ENCODE measurements at places on chromosomes 3 and 15.

GRCh38 chr3:111210003-111210711 lies 138.5 kb downstream of the NECTIN3 start:
- DNase-seq, result no peak

GRCh38 chr3:120093119-120093910 lies 932 bp downstream of the GSK3B start:
- peak; percentile 49 for DNase-seq

DNA sequence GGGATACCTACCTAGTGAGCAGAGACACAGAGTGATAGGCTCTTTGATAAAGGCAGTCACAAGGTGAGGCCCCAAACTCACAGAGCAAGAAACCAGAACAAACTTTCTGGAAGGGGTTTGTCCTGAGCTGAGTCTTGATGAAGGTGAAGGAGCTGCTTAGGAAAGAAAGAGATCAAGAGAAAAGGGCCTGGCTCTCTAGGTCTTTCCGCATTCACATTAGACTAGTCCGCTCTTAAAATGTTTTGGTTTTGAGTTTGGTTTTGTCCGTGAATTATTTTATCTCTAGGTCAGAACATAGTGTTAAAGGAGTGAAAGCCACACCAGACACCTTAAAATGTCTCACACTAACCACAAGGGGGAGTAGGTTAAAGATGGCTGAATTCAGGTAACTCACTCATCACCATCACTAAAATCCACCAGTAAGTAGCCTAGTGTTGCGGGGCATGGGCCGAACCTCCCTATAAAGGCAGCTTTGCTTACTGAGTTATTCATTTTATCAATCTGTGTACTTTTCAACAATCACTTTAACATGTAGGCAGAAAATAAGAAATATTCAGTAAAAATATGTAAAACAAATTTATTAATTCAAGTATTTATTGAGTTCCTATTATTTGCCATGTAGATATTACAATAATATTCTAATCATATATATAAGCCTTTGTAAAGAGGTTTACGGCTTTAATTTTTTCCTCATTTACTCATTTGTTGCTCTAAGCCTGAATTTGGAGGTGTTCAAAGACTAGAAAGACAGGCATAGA lies 121.5 kb upstream of the TSC22D2 start:
- no peak for DNase-seq

GRCh38 chr3:180063783-180064182 lies 27.0 kb upstream of the PEX5L start:
- no peak for DNase-seq

DNA sequence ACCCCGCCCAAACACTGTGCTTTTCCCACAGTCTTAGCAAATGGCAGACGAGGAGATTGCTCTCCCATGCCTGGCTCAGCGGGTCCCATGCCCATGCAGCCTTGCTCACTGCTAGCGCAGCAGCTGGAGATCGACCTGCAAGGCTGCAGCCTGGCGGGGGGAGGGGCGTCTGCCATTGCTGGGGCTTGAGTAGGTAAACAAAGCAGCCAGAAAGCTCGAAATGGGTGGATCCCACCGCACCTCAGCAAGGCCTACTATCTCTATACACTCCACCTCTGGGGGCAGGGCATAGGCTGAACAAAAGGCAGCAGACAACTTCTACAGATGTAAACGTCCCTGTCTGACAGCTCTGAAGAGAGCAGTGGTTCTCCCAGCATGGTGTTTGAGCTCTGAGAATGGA lies 27.2 kb upstream of the WDR5B start:
- no peak for DNase-seq

- DNase-seq, result peak; percentile 67
Observed at GRCh38 chr15:45522328-45523165, at the start of gene SLC30A4. Gene SLC30A4 (minus strand): TSS chr15:45522755. CDS start chr15:45522354, 401 bp downstream.

- no peak for DNase-seq
Observed at GRCh38 chr3:131972550-131972949, 62.3 kb downstream of the CPNE4 start.

- DNase-seq, result no peak
Observed at GRCh38 chr3:182908471-182908870, 71.9 kb downstream of the DCUN1D1 start.

- DNase-seq, result no peak
Observed at GRCh38 chr3:140629357-140630137, 48.3 kb upstream of the TRIM42 start.

- no peak for DNase-seq
Observed at GRCh38 chr15:64438653-64439447, 21.5 kb upstream of the ZNF609 start.

GRCh38 chr3:143120716-143121240 lies 1.2 kb downstream of the CHST2 start:
- DNase-seq, result peak; percentile 26

DNA sequence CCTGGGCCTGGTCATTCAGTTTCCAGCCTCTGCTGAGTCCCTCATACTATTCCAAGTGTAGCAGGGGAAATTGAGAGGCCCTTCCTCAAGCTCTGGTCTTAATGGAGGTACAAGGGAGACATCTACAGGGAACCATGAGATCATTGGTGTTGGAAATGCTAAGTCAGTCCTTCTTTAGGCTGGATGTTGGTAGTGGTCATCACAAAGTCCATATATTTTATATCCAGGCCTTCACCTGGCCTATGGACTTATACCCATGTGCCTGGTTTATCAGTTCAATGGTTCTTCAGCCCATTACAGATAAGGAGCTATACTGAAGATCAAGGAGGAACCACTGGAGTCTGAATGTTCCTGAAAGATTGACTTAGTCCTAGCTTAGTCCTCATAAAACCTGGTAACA lies 135.0 kb downstream of the STAG1 start:
- DNase-seq, result no peak

DNA sequence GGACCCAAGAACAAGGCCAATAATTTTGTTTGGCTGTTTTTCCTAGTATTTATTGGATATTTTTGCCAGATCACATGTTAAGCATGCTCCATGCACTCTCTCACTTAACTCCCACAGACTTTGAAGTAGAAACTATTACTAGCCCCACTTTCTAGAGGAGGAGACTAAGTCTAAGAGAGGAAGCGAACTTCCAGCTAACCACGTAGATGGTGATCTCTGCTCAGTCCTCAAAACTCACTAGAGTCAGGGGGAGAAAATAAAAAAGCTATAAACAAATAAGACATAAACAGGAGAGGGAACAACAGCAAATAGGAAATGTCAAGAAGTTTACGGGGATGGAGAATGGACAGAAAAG lies 481.0 kb upstream of the PROK2 start:
- no peak for DNase-seq

DNA sequence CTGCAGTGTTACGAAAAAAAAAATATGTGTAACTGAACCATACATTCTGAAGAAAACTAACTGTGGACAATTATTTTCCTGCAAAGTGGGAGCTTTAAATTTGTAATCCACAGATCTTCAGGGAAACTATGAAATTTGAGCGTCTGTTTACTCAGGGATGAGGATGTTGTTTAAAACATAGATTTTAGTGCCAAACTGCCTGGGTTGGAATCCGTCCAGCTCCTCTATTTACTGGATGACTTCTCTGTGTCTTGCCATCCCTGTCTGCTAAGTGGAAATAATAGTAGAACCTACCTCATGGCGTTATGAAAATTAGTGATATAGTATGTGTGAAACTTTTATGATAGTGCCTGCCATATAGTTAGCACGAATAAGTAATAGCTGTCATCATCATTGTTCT lies 666.5 kb downstream of the SQOR start:
- no peak for DNase-seq

DNA sequence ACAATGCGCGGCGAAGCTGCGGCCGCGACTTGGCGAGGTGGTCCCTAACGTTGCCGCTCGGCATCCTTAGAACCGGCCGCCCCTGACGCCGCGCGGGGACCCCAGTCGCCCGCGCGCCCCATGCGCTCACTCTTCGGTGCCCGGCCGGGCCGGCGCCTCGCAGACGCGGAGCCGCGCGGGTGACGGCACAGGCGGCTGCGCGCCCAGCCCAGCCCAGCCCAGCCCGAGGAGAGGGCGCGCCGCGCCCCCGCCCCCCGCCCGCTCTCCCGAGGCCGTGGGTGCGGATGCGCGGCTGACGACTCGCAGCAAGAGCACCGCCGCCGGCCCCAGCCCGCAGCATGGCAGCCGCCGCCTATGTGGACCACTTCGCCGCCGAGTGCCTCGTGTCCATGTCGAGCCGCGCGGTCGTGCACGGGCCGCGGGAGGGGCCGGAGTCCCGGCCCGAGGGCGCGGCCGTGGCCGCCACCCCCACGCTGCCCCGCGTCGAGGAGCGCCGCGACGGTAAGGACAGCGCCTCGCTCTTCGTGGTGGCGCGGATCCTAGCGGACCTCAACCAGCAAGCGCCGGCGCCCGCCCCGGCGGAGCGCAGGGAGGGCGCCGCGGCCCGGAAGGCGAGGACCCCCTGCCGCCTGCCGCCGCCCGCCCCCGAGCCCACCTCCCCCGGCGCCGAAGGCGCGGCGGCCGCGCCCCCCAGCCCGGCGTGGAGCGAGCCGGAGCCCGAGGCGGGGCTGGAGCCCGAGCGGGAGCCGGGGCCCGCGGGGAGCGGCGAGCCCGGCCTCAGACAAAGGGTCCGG lies 437 bp downstream of the KLF13 start:
- peak; percentile 92 for DNase-seq

- DNase-seq, result no peak
Observed at GRCh38 chr3:129112308-129113052, 9.1 kb downstream of the RAB43 start.

DNA sequence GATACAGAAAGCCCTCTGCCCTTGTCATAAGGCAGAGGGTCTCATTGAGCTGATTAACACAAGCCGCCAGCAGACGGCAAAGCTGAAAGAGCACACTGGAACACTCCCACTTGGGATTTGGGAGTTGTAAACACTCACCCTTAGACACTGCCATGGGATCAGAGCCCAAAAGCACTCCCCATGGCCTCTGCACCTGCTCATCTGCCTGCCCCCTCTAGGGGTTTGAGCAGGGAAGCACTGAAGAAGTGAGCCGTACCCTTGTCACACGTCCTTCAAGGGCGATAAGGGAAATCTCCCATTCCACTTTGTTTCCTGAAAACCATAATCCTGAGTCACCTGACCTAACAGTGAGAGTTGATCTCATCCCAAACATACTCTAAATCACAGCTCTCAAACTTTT lies 14.7 kb downstream of the FSIP1 start:
- DNase-seq, result no peak

DNA sequence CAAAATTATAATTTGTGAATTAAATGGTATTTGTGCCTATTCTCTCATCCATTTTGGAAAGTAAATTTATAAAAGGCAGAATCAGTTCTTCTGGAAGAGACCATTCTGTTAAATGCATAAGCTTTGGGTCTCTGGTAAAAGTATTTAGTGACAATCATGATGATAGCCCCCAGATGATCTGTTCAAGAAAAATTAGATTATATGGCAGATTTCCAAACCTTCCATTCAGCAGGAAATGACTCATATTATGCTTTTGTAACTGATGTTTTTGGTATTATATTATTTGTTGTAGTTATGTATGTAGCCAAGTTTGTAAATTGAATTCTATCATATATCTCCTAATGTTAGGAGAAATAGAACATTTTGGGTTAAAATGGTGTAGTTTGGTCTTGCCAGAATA lies 340.8 kb upstream of the DPH6 start:
- DNase-seq, result no peak

DNA sequence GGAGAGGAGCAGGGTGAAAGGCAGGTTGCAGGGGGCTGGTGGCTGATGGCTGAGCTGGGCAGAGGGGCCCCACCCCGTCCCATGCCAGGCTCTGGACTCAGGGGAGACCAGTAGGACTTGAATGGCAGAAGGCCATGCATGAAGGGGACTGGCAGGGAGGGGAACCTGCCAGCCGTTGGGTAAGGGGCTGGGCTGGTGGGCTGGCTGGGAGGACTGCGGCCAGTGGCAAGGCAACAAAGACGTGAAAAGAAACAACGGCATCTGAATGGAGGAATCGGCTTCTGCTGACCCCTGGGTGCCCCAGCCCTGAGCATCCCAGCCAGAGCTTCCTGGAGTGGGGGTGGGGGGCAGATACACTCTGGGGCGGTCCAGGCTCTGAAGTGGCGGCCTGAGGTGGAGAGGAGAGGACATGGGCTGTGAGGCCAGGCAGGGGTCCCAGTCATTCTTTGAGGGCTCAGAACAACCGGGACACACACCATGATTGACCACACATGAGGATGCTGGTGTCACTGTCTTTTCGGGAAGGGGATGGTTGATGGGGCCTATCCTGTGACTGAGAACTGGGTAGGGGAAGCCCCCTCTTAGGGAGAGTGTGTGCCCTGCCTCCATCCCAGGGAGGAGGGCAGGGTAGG lies 11.7 kb downstream of the GLYCTK start:
- no peak for DNase-seq

GRCh38 chr15:42511007-42511391 lies 15.6 kb downstream of the SNAP23 start:
- no peak for DNase-seq

DNA sequence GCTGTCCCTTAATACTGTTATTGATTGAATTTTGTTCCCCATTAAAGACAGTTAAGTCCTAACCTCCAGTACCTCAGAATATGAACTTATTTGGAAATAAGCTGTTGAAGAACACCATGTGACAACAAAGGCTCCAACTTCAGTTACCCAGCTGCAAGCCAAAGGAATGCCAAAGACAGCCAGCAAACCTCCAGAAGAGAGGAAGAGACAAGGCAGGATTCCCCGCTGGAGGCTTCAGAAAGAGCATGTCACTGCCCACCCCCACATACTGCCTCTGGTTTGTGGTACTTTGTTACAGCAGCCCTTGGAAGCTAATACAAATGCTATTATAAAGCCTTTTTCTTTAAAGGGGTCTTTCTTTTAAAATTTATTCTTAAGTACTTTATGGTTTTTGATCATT lies 18.4 kb upstream of the NEK10 start:
- no peak for DNase-seq

DNA sequence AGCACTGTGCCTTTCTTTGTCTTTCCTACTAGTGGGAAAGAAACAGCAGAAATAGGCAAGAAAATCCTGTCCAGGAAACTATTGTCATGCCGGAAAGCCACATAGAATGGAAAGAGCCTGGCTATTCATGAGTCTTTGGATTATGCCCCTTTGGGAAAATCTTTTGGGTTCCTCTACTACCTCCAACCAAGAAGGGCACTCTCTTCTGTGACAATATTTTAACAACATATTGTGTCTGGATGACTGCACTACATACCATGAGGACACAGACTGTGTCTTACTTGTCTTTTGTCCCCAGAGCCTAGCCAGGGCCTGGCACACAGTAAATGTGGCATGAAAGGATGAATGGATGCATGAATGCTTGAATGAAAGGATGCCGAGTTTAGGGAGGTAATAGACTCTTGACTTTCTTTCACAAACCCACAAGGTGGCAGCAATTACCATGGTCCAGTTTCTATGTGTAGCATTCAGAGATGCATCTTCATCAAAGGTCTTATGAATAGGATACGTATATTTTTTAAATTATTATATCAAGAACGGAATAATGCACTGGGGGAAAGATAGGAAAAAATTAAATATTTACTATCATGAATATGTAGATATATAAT lies 30.3 kb downstream of the ARL14 start:
- DNase-seq, result no peak

GRCh38 chr3:130517602-130518001 lies 625 bp downstream of the COL6A6 start:
- DNase-seq, result no peak

GRCh38 chr15:77349666-77350065 lies 70.2 kb downstream of the PEAK1 start:
- DNase-seq, result no peak

GRCh38 chr3:125606291-125606690 lies 11.0 kb upstream of the OSBPL11 start:
- DNase-seq, result no peak

GRCh38 chr3:125367403-125368230 lies 7.5 kb downstream of the ZNF148 start:
- DNase-seq, result no peak

GRCh38 chr3:15861163-15861562 lies 63.4 kb upstream of the ANKRD28 start:
- DNase-seq, result no peak

- DNase-seq, result no peak
Observed at GRCh38 chr3:120114981-120115380, 20.7 kb upstream of the GSK3B start.

GRCh38 chr3:111473550-111473949 lies 68.4 kb upstream of the CD96 start:
- no peak for DNase-seq
